ENCODE measurements at places on chromosomes 3 and 15.

GRCh38 chr3:129007792-129008191 lies 6.7 kb downstream of the EFCC1 start:
- no peak for DNase-seq

DNA sequence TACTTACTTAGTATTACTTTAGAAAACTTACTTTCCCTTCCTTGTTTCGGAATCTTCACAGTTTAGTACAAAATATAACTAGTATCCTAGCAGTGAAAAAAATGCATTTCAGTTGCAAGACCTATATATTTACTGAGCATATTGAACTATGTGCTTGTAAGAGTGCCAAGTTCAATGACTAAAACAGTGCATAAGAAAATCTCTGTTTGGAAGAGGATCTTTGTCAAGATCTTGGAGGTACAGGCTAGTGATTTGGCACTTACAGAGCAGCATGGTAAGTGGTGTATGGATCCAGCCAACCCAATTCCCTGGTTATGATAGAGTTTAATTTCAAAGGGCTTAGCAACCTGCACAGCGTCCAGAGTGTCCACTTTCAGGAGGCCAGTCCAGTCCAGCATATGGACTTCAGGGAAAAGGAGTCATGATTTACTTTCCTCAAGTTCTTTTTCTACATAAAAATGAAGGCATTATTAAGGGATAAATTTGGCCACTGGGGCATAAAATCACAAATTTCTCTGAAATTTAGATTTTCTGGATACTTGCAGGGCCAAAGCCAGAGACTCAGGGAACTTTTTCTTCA lies 625.8 kb upstream of the BCHE start:
- no peak for DNase-seq

DNA sequence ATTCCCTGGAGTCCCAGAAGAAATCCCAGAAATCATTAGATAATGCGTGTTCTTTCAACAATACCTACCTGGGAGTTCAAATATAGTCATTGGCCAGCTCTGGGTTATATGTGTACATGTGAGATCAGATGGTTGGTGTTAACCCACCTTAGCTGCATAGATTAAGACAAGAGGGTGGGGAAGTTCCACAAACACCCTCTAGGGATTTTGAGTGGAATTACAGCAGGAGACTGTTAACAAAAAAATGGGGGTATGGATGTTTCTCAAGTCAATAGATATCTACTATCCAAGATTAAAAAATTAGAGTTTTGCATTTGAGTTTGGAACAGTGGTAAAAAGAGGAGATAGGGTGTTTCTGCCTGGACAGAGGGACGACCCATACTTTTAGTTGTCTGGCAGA lies 282.5 kb upstream of the CNTN3 start:
- peak; percentile 2 for DNase-seq

GRCh38 chr15:79643393-79643792 lies 211.3 kb downstream of the MINAR1 start:
- DNase-seq = no peak

GRCh38 chr3:14137004-14137403 lies 12.2 kb downstream of the TMEM43 start:
- peak; percentile 36 for DNase-seq

GRCh38 chr15:101115786-101116680 lies 135.8 kb downstream of the CHSY1 start:
- DNase-seq = no peak

DNA sequence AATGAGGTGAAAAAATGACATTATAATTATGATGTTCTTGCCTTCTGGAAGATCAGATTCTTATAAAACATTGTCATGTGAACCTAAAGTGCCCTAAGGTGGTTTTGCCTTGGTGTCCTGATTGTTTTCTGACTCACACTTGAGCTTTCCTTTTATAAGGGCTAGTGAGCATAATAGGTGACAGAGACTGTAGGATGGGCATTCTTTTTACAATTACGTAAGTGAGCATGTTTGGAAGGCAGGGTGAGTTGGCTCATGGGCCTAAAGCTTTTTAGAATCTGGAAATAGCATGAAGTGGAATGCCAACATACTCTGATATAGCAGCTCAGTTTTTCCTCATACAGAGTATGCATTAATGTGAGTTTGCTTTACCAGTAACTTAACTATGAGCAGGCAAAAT lies 41.2 kb downstream of the CRYBG3 start:
- no peak for DNase-seq
